ENCODE measurements at places on chromosomes 5 and 9. TPM values are rescaled to one million over a fixed set of nuclear protein-coding genes. Genes with fewer than 3 reads are reported as not detected.

GRCh38 chr5:116358015-116358523 lies 216.6 kb downstream of the SEMA6A start:
- DNase-seq = no peak

- no peak for DNase-seq
These were observed 111.3 kb upstream of the ADRA1B start for GRCh38 chr5:159805021-159805420.

DNA sequence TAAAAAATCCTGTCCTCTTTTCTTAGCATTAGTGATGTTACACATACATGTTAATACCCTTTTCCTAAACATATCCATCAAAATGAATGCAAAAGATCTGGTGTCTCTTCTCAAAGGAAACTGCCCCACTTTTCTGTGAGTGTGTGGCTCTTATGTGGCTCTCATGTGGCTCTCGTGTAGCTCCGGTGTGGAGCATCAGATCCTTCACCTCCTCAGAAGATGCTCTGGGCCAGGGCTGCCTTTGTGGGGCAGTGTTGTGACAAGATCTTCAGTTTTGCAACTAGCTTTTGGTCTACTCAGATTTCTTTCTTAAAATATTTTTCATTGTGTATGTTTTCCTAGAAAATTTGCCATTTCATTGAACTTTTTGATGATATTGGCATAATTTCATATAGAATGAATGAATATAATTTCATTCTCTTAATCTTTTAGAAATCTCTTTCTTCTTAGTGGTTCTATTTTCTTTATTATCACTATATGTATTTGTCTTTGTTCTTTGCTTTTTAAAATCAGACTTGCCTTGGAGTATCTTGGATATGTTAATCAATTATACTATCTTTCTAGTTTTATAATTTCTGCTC lies 19.4 kb downstream of the GARNL3 start:
- DNase-seq = no peak

DNA sequence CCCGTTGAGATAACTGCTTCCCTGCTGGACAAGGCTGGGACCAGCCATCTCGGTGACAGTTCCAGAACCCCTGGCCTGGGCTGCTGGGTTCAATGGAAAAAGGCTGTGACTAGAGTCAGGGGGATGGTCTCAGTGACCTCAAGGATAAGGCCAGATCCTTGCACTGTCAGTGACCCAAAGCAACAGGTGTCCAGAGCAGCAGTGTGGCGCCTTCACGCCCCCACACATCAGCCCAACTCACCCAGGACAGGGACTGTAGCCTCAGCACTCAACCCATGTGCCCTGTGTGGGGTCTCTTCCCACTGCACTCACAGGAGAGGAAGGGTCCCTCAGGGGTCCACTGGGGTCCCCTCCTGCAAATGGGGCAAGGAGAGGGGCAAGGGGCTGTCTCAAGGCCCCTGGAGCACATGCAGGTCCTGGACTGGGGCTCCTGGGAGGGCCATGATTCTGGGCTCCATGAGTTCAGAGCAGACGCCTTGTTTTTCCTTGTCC lies 698 bp upstream of the LCN2 start:
- no peak for DNase-seq

- DNase-seq = no peak
These were observed 141.5 kb upstream of the ERCC6L2 start for GRCh38 chr9:95733741-95734666.

DNA sequence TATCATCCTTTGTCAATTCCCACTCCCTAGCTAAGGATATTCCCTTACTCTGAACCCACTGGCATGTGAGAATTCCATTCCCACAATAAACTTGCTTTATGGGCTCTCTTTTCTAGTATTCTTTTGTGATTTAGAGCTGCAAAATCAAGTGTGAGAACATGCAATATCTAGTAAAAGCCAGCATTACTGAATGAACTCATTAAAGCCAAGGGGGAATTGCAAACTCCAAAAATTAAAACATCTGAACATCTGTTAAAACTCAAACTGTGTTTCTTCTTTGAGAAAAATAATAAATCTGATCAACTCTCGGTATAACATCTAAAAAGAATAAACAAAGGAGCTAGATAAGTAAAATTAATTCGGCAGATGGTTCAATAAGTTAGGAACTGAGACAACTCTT lies 53.1 kb upstream of the MPDZ start:
- DNase-seq = no peak

DNA sequence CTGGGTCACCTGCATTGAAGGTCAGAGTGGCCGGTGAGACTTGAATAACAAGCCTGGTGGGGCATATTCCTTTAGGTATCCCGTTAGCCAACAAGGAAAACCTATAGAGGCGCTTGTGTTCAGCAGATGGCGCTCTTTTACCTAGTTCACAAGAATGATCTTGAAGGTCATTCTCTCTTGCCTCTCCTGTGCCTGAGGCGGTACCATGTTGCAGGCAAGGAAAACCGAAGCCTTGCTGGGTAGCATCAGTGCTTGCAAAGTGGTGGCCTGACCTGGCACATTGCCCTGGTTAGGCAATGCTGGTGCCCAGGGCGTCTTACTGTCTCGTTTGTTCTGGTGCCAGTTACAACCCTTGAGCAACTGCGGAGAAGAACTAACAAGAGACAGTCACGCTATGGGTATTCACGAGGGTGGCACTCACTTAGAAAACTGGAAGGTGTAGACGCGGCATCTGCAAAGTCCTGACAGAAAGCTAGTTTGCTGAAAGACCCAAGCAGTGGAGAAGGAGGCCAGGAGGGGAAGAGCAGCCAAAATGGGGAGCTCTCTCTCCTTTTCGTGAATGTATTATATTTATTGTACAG lies 56.7 kb downstream of the AOPEP start:
- peak; percentile 61 for DNase-seq

GRCh38 chr9:131520503-131520902 lies 10.6 kb downstream of the UCK1 start:
- no peak for DNase-seq

GRCh38 chr9:137417161-137418021 lies 5.6 kb downstream of the EXD3 start:
- DNase-seq = no peak

GRCh38 chr5:570446-570845 lies 41.7 kb upstream of the CEP72 start:
- DNase-seq = no peak

DNA sequence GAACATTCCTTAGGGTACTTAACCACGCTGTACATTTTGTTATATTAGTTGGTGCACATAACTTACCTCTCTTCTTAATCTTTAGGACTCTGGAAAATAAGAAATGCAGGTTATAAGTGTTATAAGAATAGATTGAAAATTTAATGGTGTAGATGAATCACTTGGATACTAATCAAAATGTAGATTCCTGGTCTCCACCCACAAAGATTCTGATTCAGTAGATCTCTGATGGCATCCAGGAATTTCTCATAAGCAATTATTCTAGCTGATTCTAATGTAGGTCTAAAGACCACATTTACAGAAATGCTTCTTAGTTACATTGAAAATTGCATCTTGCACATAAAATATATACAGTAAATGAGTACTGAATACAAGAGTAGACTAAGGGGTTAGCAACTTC lies 38.9 kb upstream of the ASTN2 start:
- no peak for DNase-seq

GRCh38 chr9:126991183-126991582 lies 76.6 kb downstream of the RALGPS1 start:
- no peak for DNase-seq

DNA sequence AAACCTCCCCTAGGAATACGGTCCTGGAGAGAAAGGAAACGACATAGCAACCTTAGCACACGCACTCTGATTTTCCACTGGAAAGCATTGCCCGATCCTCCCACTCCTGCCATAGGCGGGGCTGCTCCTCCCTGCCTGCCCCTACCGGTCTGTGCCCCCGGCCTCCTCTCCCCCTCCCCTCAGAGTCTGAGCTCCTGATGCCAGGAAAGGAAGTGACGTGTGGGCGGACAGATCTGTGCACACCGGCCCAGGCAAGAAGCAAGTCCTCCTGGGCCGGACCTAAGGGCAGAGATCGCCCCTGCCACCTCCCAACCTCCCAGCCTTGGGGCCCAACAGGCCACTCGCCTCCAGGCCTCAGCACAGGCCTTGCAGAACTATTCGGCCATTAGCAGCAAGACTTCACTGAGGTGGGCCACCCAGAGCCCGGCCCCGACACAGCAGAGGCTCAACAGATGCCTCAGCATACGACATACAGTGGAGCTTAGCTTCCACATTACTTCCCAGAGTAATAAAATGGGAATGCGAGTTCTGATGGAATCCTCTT lies 7.2 kb downstream of the NINJ1 start:
- DNase-seq = peak; percentile 50

DNA sequence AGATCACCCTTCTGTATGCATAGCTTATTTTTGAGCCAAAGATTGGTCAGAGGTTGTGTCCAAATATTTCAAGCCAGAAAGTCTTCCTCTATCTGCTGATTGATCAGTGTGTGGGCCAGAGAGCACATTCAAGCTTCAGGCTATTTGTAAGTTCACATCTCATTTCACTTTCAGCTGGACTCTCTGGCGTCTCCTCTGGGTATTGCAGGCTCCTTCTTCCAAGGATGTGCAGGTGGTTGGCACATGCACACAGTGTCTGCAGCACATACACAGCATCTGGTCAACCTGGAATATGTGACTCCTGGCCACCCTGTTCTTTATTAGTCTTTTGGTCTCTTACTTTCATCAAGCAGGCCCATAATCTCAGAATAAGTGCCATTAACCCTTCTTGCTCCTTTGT lies 516.1 kb downstream of the ANXA1 start:
- DNase-seq = no peak

DNA sequence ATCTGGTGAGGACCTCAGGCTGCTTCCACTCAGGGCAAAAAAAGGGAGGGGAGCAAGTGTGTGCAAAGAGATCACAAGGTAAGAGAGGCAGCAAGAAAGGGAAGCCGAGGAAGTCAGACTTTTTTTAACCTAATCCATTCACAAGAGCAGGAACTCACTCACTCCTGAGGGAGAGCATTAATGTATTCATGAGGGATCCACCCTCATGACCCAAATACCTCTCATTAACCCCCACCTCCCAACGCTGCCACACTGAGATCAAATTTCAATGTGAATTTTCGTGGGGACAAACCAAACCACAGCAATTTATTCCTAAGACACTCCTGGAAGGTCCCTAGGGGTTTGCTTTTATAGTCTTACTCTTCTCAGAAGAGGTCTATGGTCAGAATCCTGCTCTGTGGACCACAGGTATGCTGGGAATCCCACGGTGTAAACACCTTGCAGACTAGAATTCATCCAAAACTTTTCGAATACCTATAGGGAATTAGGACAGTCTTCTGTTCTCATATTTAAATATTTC lies 108.7 kb downstream of the HSD17B3 start:
- no peak for DNase-seq

DNA sequence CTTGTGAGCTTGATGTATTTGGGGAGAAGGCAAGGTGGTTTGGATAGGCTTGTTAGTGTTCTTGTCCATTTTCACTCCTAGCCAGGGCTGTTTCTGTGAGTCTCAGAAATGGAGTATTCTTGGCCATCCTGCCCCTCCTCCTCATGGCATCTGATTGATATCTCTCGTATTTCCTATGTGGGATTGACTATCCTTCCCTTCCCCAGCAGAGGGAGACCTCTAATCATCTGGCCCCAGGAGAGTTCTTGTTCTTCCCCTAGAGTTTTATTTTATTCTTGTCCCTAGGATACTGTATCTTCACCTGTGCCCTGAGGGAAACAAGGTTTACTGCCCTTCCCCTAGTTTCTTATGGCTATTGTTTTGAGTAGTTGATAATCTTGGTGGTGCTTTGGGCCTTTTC lies 114.4 kb downstream of the VPS13A start:
- no peak for DNase-seq

DNA sequence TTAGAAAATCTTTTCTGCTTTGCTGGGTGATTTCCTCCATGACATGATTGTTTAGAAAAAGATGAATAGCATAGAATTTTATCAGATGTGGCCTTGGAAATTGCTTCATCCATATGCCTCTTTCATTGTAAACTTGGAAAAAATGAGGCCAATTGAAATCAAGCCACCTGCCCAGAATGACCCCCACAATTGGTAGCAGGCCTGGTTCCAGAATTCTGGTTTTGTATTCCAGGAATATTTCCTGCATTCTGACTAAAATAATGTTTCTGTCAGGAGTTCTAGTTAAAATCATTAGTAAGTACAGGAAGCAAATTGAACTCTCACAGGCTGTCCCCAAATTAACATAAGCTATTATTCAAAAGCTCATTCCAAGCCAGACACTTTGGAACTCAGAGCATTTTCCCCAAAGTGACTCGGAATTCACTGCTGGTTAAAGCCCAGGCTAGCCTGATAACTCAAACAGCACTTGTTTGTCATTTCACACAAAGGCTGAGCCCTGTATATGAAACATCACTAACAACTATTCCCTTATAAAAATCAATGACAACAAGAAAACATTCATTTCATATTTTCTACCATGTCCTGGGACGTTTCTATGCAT lies 75.1 kb upstream of the ADCY2 start:
- no peak for DNase-seq

- DNase-seq = no peak
These were observed 400 bp downstream of the KDM4C start for GRCh38 chr9:6758248-6758497.

- no peak for DNase-seq
These were observed 265.9 kb upstream of the NR4A3 start for GRCh38 chr9:99555792-99556191.

GRCh38 chr9:4756420-4756819 lies 15.4 kb upstream of the AK3 start:
- no peak for DNase-seq

GRCh38 chr9:86288499-86289198 lies 6.3 kb upstream of the ISCA1 start:
- no peak for DNase-seq

GRCh38 chr5:111580956-111581355 lies 68.6 kb upstream of the STARD4 start:
- DNase-seq = no peak

- DNase-seq = no peak
These were observed 358.6 kb downstream of the ADGRV1 start for GRCh38 chr5:90916947-90917800.

- no peak for DNase-seq
These were observed 17.7 kb upstream of the LRRC14B start for GRCh38 chr5:173392-174290.

- DNase-seq = no peak
These were observed 40.9 kb upstream of the F2RL2 start for GRCh38 chr5:76664079-76664478.

BTNL9 gene
- polyA plus RNA-seq = 7.0 TPM

MLANA gene
- 1.4 TPM for polyA plus RNA-seq

SARDH gene
- 13.3 TPM for polyA plus RNA-seq

HAND1 gene
- polyA plus RNA-seq = not detected

GOLPH3 gene
- 98.8 TPM for polyA plus RNA-seq

C7 gene
- 175 TPM for polyA plus RNA-seq

IFNA2 gene
- polyA plus RNA-seq = not detected

LHX3 gene
- not detected for polyA plus RNA-seq

F12 gene
- 25.2 TPM for polyA plus RNA-seq

TMEM171 gene
- 9.1 TPM for polyA plus RNA-seq

LURAP1L gene
- polyA plus RNA-seq = 25.9 TPM

IGIP gene
- 8.4 TPM for polyA plus RNA-seq

ANKS6 gene
- polyA plus RNA-seq = 31.7 TPM

RPS23 gene
- 2,292 TPM for polyA plus RNA-seq

NSG2 gene
- 0.19 TPM for polyA plus RNA-seq

TAF11L10 gene
- polyA plus RNA-seq = not detected

ANXA2R gene
- polyA plus RNA-seq = 1.1 TPM

Data from renal cortex interstitium (tissue), 15 donors.